Hippocampal formation (tissue), 2 donors: ENCODE measurements at places on chromosomes 3 and 15.

DNA sequence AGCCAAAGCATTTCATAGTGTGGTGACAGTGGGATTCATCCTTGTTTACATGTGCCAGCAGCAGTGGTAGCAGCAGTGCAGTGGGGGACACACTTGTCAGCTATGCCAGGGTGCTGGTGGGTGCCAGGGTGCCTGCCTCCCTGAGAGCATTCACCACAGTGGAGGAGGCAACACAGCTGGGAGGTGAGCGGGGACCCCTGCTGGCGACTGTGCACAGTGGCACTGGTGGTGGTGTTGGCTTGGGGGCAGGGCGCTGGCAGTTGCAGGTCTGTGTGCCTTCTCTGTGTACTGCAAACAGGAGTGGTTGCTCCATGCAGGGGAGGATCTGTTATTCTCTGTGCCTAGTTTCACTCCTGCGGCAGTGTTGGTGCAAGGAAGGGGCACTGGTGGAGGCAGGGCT, 41.2 kb downstream of the CEP63 start:
- no peak for DNase-seq

DNA sequence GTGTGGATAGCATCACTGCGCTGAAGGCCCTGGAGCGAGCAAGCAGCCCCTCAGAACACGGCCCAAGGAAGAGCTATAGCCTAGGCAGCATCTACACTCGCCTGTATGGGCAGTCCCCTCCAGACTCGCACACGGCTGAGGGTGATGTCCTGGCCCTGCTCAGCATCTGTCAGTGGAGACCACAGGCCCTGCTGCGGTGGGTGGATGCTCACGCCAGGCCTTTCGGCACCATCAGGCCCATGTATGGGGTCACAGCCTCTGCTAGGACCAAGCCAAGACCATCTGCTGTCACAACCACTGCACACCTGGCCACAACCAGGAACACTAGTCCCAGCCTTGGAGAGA, 20.5 kb downstream of the ATRIP start:
- no peak for DNase-seq

DNA sequence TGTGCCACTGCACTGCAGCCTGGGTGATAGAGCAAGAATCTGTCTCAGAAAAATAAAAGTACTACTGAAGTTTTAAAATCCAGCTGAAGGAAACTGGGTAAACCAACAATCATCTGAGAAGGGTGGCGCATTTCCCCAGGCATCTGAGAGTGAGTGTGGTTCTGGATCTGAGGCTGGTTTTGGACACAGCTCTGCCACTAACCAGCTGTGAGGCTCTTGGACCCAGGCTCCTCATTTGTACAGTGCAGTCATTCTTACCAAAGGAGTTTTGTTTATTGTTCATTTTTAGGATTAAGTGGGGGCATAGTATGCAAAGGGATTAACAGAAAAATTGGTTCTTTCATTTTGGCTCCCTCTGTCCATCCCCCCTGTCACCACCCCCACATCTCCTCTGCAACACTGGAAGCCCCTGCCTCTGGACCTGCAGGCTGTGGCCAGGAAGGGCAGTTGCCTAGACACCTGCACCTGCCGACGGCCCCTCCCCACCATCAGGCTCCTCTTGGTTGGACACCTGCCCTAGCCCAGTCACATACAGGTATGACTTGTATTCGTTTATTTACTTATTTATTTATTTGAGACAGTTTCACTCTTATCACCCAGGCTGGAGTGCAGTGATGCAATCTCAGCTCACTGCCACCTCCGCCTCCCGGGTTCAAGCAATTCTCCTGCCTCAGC, 8.8 kb downstream of the NUP210 start:
- peak; percentile 31 for DNase-seq

GRCh38 chr15:70281261-70281810, 183.6 kb upstream of the TLE3 start:
- DNase-seq = no peak

- DNase-seq = no peak
Measured at GRCh38 chr3:73010158-73010557, 13.5 kb downstream of the PPP4R2 start.

DNA sequence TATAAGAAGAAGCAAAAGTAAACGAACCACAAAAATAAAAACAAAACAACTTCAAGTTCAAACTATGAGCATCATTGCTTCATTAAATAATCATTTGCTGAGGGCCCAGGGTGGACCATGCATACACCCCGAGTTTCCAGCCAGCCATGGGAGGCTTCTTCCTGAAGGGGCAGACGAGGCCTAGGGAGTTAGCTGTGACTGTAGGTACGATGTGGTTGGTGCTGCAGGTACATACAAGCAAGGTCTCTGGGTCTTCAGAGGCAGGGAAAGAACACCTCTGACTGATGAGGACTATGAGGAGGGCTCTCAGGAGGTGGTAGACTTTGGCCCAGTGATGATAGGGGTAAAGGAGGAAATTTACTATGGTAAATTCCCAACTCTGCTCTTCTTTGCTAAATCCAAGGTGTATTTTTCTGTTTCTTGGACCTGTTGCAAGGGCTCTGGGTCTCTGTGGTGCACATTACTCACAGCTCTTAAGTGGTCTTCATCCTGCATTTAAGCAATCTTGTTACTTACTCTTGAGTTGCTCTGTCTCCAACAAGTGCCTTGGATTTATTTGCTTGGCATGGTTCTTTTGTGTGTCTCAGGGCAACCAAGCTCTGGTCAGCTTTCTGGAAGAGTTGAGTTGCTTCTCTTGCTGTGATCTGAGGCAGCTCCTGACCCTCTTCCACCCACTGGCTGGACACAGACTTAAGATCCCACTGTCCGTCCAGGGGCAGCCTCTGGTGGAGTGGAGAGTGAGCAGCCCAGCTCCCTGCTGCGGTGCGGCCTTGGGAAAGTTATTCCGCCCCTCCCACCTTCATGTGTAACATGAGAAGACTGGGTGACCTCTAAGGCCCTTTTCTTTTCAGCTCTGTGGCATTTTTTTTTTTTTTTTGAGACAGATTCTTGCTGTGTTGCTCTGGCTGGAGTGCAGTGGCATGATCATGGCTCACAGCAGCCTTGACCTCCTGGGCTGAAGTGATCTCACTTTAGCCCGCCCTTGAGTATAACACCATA, 56.1 kb upstream of the KIF23 start:
- no peak for DNase-seq

DNA sequence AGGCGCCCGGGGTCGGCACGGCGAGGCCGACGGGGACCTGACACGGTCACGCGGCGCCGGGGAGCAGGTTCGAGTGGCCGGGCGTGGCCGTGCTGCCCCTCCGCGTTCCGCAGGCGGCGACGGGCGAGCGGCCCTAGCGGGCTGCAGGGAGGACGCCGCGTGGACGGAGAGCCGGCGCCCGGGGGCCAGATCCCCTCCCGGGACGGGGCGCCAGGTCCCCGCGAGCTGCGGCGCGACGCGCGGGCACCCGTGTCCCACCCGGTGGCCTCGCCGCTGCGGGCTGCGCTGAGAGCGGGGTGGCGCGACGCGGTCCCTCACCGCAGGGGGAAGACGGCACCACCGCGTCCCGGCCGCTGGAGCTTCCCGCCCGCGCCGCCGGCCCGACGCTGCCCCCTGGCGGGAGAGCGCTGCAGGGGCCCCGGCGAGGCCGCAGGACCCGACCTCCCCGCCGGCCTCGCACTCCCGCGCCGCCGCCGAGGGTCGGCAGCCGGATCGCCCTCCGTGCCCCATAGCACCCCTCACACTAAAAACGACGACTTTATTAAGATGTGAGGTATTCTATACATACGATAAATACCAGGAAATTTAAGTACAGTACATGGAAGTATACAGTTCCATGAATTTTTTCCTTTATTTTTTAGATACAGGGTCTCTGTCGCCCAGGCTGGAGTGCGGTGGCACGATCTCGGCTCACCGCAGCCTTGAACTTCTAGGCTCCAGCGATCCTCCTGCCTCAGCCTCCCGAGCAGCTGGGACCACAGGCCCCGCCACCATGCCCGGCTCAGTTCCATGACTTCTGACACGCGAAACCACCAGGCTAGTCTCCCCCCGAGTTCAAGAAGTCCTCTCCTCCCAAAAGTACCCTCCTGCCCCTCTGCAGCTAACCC, 1.3 kb upstream of the PIGZ start:
- DNase-seq = peak; percentile 12

DNA sequence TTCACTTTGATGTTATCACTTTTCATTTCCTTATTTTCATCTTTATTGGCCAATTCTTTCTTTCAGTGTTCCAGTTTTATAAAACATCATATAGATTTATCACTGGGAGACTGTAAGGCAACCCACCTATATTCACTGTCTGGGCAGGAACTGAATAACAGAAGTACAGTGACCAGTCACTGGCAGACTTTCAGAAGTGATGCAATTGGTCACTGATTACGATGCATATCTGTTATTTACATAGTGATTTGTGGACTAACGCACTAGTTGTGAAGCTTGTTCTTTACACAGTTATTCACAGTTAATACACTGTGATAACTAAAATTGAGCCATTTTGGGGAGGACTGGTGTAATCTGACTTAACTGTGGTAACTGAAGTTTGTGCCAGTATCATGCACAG, 190.2 kb upstream of the DPH6 start:
- no peak for DNase-seq

GRCh38 chr15:57323806-57324589, 52.3 kb upstream of the CGNL1 start:
- DNase-seq = no peak

DNA sequence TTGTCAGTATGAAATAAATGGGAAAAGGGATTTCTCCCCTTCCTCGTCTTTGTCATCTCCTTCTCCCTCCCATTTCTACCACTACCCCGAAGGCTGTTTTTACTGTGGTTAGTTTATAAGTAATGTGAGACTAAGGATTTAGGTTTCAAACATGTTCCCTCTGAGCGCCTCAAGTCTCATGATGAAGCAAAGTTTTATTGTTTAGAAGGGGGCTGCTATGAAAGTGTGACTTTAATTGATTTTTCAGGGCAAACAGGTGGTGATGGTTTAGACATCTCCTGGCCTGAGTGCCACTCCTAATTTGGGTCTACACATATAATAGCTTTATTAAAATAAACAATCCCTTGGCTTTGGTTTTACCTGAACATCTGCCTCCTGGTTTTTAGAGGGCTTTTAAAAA, 185.5 kb downstream of the MCTP2 start:
- no peak for DNase-seq

- DNase-seq = no peak
Measured at GRCh38 chr3:134640378-134640777, 10.4 kb downstream of the KY start.
